ENCODE measurements at places on chromosomes 1 and 21.

DNA sequence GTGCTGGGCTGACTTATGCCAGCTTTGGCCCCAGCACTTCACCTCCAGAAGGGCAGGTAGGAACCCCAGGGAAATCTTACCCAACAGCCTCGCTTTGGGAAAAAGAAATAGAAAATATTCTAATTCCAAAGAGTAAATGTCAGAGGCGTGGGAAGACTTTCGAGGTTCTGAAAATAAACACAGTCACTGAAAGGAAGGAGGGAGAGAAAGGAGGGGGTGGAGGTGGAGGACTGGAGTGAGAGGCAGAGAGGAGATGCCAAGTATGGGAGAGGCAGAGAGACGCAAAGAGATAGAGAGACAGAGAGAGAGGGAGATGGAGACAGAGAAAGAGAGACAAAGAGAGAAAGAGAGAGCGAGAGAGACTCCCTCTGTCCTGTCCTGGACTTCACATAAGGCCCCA is 395.0 kb downstream of the PTPRU start:
- no peak for DNase-seq

DNA sequence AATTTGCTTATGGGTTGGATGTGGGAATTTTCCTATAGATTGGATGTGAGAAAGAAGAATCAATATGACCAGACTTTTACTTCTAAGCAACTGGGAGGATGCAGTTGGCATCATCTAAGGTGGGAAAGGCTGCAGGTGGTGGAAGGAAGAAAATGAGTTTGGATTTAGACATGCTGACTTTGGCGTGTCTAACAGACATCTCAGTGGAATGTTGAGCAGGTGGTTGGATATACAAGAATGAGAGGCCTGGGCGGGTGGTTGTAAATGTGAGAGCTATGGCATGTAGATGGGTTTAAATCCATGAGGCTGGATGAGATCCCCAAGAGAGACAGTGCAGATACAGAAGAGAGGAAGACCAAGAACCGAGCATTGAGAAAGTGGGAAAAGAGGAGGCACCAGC is 10.5 kb downstream of the ADORA1 start:
- no peak for DNase-seq

DNA sequence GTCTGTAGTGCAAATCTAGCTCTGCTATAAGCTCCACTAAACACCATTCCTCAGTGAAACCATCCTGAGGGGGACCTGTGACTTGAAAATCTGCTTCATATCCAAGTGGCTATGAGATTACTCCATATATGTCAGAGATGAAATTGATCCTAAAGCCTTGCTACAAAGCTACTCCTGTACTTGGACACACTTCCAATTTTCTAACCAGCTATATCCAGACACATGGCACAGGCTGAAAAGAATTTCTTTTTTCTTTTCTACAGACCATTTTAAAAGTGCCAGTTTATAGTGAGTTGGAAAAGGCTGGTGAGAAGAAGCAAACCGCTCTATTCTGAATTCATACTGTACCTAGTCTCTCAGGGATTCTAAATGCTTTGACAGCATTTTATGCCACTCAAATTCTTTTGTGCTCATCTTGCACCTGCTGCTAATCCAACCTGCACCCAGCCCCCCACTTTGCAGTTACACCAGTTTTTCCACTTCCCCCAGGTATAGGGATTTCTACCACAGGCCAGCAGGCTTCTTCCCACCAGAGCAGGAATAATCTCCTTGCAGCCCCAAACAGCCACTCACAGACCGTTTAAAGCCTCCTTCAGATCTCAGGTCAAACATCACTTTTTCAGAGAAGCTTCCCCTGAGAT is 112.5 kb downstream of the RERE start:
- no peak for DNase-seq

- no peak for DNase-seq
Observed at GRCh38 chr1:204574865-204575163, 58.6 kb downstream of the MDM4 start.

- peak; percentile 49 for DNase-seq
Observed at GRCh38 chr1:14924455-14925331, 228.9 kb upstream of the TMEM51 start.

DNA sequence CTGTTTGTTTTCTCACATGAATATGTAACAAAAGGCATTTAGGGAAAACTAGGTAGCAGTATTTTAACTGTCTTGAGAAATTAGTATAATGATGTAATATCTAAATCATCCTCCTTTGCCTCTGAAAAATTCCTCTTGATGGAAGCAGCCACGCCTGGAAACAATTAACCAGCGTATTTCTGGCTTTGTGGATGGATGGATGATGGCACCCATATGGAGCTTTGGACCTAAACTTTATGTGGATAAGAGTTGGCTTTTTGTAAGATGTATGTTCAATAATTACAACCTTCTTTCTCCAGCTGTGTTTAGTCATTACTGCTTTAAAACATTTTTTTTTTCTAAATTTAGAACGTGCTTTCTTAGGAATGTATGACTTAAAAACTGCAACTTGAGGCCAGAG is 12.7 kb downstream of the CDCA8 start:
- no peak for DNase-seq

DNA sequence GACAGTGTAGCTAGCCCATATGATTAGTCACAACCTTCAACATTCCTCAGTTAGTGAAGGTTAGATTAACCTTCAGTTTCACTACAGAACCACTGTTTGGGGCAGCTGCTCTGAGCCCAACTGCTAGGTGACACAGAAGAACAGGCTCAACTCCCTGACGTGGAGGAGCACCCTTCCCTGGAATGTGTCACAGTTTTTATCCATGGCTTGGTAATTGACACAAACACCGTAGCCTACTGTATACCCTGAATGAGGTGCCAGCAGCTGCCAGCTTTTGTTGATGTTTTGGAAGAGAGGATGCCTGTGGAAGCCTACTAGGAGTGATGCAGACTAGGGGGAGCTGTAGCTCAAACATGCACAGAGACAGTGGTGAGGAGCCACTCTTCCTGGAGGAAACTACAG is 56.6 kb upstream of the CR2 start:
- no peak for DNase-seq

GRCh38 chr1:53198241-53198651 is 1.6 kb downstream of the CPT2 start:
- no peak for DNase-seq

DNA sequence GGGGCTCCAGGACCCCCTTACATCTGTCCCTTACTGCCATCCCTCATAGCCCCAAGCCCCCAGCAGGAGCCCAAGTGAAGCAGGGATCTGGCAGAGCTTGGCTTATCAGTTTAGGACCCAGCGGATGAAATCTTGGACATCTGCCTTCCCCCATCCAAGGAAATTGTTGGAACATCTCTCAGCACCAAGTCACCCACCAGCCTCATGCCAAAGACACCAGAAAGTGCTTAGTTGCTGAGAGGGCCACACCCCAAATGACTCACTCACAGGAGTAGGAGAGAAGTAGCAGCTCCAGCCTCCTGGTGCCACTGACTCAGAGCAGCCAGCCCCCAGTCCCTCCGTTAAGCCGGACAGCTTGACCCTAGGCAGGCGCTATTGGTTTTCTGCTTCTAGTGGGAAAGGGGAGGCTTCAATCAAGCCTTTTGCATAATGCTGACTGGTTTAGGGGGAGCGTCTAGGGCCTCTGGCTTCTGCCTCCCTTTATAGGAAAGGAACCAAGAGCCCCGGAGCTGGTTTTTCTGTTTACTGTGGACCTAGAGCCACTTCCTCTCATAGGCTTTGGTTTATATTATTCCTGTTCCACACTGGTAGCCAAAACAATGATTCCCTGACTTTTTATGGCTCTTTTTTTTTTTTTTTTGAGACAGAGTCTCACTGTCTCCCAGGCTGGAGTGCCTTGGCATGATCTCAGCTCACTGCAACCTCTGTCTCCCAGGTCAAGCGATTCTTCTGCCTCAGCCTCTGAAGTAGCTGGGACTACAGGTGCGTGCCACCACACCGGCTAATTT is 114.2 kb upstream of the IPO9 start:
- DNase-seq: no peak

GRCh38 chr1:9080705-9081291 is 11.4 kb upstream of the SLC2A5 start:
- DNase-seq: no peak

GRCh38 chr1:22296701-22297591 is 154.0 kb upstream of the WNT4 start:
- no peak for DNase-seq

GRCh38 chr21:17513214-17514123 is 626 bp downstream of the CXADR start:
- peak; percentile 26 for DNase-seq

DNA sequence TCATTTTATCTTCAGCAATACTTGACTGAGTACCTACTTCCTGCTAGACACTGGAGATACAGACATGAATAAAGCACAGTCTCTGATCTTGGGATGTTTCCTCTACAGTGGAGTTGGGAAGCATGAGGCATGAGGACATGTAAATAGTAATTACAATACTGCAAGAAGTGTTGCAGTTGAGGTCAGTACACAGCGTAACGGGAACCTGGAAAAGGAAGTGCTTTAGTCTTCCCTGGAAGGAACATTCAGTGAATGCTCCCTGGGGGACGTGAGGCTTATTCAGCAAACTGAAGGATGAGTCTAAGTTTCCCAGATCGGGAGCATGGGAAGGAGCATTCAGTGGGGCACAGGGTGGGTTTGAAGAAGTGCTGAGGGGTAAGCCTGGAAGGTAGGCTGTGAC is 112.4 kb downstream of the PIK3R3 start:
- DNase-seq: no peak

DNA sequence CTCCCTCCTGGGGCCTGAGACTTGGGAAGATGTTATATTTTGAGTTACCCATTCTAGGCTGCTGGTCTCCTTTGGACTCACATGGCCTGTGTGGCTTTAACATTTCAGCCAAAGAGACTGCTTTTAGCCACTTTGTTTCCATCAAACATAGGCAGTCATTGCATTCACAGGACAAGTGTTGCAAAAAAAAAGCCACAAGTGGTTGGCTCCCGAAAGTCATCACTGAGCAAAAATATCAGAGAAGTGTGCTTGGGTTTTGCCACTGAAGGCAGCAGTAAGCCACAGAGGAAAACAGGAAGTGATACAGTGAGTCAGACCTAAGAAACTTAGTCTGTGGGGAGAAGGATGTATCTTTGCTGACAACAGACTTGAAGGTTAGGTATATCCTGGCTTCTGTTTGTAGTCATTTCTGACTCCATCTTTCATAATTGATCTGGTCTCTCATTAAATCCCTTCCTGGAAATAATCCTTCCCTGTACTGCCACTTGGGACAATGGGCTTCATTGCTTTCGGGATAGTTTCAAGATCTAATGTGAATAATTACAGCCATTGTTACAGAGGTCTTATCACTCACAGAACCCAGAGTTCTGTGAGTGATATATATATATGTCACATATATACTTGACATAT is 80.9 kb downstream of the COLGALT2 start:
- DNase-seq: no peak

- DNase-seq: no peak
Observed at GRCh38 chr21:38311765-38312164, 55.0 kb downstream of the KCNJ15 start.

DNA sequence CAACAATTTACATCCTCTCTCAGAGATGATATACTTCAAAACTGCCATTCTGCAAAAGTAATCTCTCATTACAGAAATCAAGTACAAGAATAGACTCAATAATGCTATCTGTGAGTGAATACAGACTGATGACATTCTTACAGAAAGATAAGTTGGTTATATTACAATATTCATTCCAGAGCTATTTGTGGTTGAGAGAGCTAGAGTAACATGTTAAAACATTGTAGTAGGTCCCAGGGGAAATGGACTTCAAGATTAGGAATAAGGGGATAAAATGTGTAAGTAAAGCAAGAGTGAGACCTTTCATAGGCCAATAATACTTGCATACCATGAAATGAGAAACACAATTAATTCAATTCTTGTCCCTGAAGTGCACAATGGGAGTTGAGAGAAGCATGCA is 1.5 kb downstream of the F13B start:
- DNase-seq: no peak

GRCh38 chr1:63688302-63688890 is 85.4 kb upstream of the ROR1 start:
- no peak for DNase-seq

GRCh38 chr1:229156872-229157271 is 114.0 kb upstream of the RAB4A start:
- DNase-seq: no peak

- no peak for DNase-seq
Observed at GRCh38 chr1:20051218-20051829, 18.7 kb upstream of the PLA2G5 start.

GRCh38 chr1:25707280-25708016 is 90.9 kb downstream of the MAN1C1 start:
- no peak for DNase-seq

DNA sequence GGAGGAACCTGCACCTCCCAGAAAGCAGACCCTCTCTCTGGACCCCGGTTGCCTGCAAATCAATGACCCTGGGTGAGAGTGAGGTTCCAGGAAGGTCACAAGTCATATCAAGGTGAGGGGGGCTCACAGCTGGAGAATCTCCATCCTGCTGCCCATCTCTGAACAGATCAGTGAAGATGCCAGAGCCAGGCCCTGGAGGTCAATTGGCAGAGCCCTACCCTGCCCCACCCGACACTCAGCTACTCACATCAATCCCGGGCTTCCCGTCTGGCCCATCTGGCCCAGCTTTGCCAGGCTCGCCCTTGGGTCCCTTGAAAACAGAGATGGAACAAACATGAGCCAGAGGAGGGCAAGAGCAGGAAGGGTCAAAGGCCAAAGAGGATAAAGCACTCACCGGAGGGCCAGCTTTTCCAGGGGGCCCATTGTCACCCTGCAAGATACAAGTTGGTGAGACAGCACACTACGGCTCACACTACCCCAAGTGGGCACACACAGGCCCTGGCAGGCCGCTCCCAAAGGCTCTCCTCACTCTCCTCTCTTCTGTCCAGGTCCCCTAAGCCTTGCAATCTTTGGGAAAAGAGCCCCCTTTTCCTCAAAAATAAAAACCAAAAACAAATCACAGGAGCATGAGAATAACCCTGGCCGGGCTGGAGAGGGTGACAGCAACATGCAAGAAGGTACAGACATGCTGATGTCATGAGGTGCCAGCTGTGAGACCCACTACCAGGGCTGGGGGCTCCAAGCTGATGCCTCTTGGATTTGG is 2.9 kb downstream of the COL9A2 start:
- no peak for DNase-seq

- no peak for DNase-seq
Observed at GRCh38 chr1:226131639-226132038, 54.9 kb downstream of the ACBD3 start.

DNA sequence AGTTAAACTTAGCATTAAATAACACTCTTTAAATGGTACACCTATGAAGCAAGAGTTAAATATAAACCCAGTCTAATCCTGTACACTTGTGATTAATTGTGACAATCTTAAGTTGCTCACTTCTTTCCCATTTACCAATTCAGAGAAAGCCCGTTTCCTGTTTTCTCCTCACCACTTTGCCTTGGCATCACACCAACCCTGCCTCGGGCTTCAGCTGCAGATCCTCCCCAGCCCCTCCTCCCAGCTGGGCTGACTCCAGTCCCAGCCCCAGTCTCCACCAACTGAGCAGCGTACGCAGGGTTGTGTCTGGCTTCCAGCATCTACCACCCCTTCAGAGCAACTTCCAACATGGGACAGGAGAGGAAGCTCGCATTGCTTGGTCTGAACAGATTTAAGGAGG is 4.1 kb downstream of the PYCR2 start:
- peak; percentile 90 for DNase-seq

- DNase-seq: no peak
Observed at GRCh38 chr1:45566722-45567121, 16.1 kb downstream of the AKR1A1 start.

GRCh38 chr21:41570791-41571355 is 62.9 kb upstream of the TMPRSS2 start:
- DNase-seq: no peak

- DNase-seq: no peak
Observed at GRCh38 chr1:178871551-178872320, 859 bp upstream of the ANGPTL1 start.
